ENCODE measurements at places on chromosomes 2 and 18. TPM values are rescaled to one million over a fixed set of nuclear protein-coding genes. Genes with fewer than 3 reads are reported as not detected.

Gene STEAP3
- polyA plus RNA-seq = 0.83 TPM

Gene CHRNG
- polyA plus RNA-seq = not detected

Gene FBXO41
- polyA plus RNA-seq = not detected

Gene METAP1D
- polyA plus RNA-seq = 2.2 TPM

Gene GMCL1
- 38.4 TPM for polyA plus RNA-seq

Gene BOLL
- polyA plus RNA-seq = 0.08 TPM

Gene DPYSL5
- polyA plus RNA-seq = not detected

Gene COPS8
- polyA plus RNA-seq = 104 TPM

Gene PMAIP1
- 77.8 TPM for polyA plus RNA-seq

Gene KCNF1
- polyA plus RNA-seq = not detected

Gene VIT
- not detected for polyA plus RNA-seq

Gene HOXD10
- polyA plus RNA-seq = not detected

DNA sequence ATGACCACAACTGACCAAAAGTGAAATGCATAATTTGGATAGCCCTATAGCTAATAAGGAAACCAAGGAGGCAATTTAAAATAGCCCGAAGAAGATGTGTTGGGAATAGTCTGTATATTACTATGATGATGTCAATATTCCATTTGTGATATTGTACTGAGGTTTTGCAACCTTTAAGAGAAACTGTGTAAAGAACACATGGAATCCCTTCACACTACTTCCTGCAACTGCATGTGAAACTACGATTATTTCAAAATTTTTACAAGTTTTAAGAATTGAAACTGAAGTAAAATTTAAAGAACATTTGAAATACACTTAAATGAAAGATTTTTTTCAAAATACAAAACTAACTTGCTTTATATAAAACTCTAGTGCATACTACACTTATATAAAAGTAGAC lies 504.3 kb upstream of the ID2 start:
- DNase-seq = no peak

GRCh38 chr18:42185486-42185885 lies 230.5 kb downstream of the PIK3C3 start:
- no peak for DNase-seq

DNA sequence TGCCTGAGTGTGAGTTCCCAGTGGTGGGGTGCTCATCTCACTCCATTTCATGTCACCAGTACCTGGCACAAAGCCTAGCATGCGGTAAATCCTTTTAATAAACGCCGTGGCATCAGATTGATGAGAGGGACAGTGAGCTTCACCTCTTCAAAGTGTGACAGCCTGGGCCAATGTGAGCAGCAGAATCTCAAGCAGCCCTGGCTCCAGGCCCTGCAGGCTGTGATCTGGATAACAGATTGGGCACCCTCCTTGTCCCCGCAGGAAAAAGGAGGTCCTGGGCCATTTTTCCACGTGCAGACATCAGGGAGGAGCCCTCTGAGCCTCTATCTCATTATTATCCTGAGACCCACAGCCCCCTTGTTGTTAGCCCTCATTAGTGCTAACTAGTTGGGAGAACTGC lies 34.8 kb downstream of the TET3 start:
- no peak for DNase-seq

DNA sequence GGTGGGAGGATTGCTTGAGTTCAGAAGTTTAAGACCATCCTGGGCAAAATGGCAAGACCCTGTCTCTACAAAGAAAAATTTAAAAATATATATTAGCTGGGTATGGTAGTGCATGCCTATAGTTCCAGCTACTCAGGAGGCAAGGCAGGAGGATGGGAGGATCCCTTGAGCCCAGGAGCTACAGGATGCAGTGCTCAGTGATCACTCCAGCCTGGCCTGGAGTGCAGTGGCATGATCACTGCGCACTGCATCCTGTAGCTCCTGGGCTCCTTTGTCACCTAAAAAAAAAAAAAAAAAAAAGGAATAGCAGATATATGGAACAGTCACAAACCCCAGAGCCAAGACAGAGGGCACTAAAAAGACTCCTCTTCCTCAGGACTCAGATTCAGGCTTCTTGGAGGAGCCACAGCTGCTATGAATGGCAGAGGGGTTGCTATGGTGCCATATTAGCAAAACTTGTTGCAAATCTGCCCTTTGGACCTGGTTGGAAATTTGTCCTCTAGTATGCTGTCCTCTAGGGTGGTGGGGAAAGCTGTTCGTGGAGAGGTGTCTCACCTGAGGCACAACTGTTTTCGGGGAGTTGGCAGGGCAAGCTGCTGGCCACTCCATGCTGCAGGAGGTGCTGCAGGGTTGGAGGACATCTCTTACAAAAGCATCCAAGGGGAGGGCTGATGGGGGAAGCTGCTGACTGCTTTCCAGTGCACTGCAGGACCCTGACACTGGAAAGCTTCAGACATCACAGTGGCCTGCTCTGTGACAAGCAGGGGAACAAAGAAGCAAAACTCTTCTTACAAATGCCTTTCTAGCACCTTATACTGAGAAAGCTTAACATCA lies 22.7 kb downstream of the CYP20A1 start:
- DNase-seq = no peak

DNA sequence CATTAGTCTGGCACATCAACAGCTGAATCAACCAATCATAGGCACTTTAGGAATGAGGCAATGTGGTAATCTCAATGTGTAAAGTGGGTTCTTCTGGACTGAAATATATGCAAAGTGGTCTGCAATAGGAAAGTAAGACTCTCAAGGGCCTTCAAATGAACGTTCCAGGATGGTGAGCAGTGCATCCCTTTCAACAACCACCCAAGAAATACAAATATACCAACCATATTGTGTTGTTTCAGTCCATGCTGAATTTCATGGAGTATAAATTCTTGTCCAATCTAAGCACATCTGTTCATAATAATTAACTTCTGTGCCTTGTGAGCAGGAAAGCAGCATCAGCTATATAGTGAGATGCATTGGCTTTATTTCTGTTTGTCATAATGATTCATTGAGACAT lies 556.2 kb downstream of the THSD7B start:
- DNase-seq = no peak

DNA sequence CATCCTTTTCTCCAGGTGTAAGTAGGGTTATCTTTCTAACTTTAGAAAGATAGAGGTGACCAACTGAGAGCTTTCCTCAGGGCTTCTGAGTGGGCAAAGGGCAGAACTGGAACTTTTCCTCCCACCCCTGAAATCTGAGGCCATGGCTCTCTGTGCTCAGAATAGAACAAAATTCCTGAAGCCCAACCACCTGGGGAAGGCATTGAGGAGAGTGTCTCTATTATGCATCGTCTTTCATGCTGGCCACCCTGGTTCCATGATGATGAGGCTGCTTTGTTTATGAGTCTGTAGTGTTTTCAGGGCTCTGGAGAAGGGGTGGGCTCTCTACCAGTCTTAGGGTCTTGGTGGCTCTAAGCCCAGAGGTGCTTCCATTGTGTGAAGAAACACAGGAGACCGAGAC lies 30.7 kb upstream of the IL1R1 start:
- no peak for DNase-seq

- no peak for DNase-seq
Measured at GRCh38 chr2:157433394-157433793, 10.5 kb downstream of the CYTIP start.

DNA sequence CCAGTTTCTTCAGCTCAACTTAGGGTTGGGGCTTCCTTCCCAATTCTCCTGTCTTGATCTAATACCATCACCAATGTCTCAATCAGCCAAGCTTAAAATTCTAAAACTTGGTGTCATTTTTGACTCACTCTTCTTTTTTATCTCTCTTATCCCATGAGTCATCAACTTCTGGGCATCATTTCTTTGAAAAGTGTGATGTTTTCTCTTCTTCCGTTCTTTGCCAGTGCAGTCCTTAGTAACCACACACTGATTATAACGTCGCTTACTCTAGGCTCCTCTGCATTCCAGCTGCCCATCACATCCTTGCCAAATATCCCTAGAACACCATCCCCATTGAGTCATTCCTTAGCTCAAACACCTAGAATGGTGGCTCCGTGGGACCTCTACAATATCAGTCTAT lies 27.4 kb upstream of the MRO start:
- no peak for DNase-seq

- DNase-seq = no peak
Measured at GRCh38 chr18:72993250-72993649, 125.5 kb upstream of the NETO1 start.

DNA sequence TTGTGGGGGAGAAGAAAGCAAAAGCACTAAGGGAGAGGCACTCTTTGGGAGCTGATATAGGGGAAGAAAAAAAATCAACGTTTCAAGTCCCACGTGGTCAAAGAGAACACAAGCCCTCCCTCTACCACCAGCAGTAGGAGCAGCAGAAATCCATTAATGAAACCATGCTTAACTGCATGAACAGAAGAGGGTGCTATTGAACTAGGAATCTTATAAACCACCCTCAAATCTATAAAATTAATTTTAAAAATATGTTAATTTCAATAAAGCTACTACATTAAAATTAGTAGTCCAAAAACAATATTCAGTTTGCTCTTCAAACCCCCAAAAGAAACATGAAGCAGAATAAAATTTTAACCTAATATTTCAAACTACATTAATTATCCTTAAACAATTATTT lies 147.8 kb downstream of the TMEM18 start:
- peak; percentile 11 for DNase-seq

DNA sequence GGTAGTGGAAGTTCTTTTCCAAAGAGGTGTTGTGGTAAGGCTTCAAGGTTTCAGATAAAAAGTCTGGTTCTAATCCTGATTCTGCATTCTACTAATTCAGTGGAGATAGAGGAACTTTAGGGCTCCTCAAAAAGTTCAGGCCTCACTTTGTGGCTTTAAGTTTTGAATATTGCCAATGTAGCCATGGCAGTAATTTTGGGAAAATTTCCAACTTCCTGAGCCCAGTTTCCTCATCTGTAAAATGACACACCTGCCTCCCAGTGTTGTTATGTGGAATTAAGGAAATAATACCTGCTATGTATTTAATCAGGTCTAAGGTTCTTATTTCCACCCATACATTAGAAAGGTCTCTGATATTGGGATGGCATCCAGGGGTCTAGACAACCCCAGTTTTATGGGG lies 147.6 kb upstream of the ITGA6 start:
- DNase-seq = no peak

DNA sequence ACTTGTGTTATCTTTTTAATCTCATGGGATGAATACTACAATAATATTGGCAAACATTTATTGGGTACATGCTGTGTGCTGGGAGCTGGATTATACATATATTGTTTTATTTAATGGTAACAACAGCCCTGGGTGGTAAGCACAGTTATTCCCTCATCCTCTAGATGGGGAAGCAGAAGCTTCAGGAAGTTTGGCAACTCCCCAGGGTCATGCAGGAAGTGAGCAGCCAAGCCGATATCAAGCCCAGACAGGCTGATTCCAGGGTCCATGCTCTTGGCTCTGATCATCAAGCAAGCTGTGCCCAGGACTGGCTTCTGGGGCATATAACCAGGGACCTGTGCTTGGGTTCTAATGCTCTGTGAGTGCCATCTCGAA lies 155.8 kb downstream of the ZNF516 start:
- no peak for DNase-seq

GRCh38 chr2:54709336-54709809 lies 14.1 kb upstream of the EML6 start:
- DNase-seq = no peak

DNA sequence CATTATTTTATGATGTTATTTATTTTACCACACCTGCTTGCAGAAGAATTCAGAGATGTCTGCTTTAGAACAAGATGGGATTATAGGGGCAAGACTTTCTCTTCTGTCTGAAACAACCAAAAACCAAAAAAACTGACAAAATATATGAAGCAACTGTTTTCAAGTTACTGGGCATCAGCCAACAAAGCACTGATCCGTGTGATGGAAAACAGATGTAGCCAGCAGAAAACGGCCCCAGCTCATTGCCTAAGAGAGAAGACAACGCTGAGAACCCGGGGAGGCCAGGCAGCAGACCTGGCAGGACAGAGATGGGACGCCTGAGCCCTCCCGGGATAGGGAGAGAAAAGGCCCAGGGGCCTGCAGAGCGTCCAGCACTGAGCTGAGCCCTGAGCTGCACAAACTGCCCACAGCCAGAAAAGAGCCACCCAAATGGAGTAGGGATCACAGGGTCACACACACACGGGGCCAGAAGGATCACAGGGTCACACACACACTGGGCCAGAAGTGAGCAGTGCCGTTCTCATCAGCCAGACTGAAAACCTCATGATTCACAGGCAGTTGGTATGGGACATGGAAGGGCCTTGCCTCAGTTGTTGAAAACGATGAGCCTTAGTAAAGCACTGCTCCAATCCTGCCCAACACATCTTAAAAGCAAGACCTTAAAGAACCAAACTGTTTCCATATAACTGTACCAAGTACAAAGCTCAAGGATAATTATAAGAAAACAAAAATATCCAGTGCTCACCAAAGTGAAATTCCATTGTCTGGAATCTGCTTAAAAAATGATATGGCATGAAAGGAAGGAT lies 12.1 kb downstream of the PXDN start:
- no peak for DNase-seq

DNA sequence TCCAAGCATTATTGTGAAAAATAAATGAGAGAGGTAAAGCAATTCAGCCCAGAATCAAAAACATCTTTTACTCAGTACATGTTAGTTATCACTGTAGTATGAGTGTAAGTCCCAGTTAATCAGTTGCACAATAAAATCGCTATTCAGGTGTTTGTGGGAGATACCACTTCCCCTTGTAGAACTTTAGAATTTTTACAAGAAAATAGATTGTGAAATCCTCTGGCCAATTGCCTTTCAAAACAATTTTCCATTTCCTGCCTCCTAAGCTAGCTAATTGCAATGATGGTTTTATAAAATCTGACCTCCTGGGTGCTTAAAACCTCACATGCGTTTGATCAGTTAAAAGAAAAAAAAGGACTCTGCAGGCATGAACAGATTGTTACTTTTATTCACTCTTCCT lies 332.5 kb downstream of the PID1 start:
- DNase-seq = no peak

DNA sequence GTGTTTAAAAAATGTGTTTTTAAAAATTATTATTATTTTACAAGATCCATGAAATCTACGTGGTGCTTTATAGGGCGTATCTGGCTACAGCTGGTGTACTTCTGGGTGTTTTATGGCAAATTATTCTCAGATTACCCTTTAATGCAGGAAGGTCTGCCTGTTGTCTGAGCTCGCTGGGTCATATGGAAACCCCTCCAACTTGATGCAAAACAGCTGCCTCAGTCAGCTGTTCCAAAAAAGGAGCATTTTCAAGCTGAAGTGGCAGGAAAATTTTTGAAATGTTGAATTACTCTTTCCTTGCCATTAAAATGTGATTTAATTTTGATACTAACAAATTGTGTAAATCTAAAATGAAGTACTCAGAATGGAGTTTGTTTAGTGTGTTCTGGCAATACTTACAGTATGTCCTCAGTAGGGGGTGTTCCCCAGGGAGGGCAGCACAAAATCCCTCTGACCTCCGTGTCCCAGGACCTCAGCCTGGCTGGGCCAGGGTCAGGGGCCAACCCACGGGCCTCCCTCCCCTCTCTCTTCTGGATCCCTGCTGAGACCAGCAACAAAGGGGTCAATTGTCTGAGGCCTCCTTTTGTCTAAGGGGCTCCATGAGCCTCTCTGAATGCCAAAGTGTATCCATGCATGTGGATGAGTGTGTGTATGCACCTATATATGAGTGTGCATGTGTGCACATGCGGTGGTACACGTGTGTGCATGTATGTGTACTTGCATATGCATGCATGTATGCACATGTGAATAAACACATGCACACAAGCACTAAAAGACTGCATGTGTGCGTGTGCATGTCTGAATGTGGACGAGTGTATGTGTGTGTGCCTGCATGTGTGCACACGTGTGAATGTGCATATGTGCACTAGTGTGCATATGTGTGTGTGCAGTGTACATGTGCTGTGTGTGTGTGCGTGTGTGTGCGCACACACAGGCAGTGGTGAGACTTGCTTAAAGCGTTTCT lies 105.4 kb downstream of the ACOXL start:
- no peak for DNase-seq

- no peak for DNase-seq
Measured at GRCh38 chr2:154140249-154141025, 268.7 kb downstream of the GALNT13 start.

All from immature natural killer cell (primary cell).